ENCODE measurements at places on chromosomes 3 and 15. TPM values are rescaled to one million over a fixed set of nuclear protein-coding genes. Genes with fewer than 3 reads are reported as not detected.

The TF gene
- total RNA-seq: 13.9 TPM

The C15orf62 gene
- total RNA-seq: 0.85 TPM

The EPHB3 gene
- 0.22 TPM for total RNA-seq

The TMEM62 gene
- 35.2 TPM for total RNA-seq

The RBM15B gene
- total RNA-seq: 27.7 TPM

The SERP1 gene
- total RNA-seq: 106 TPM

The IL17RD gene
- 0.98 TPM for total RNA-seq

The PPIP5K1 gene
- total RNA-seq: 29.7 TPM

The UMPS gene
- 20.0 TPM for total RNA-seq

The SRP14 gene
- total RNA-seq: 258 TPM

The FBXW12 gene
- total RNA-seq: not detected

The HHATL gene
- not detected for total RNA-seq

The NOX5 gene
- 0.33 TPM for total RNA-seq

The SCN5A gene
- total RNA-seq: 0.19 TPM

The GPR15 gene
- 1.3 TPM for total RNA-seq

The ADAMTS9 gene
- 36.4 TPM for total RNA-seq

The GP5 gene
- total RNA-seq: not detected

The AMIGO3 gene
- not detected for total RNA-seq

The ARHGEF26 gene
- 45.2 TPM for total RNA-seq

The SLC38A3 gene
- total RNA-seq: not detected

The SYNPR gene
- total RNA-seq: not detected

The LINGO1 gene
- 0.51 TPM for total RNA-seq

The CKMT1A gene
- total RNA-seq: not detected

The XYLB gene
- 3.0 TPM for total RNA-seq

The CTSH gene
- 178 TPM for total RNA-seq

The IL16 gene
- 37.2 TPM for total RNA-seq

The ZNF385D gene
- total RNA-seq: 4.2 TPM

The PHLDB2 gene
- total RNA-seq: 85.3 TPM

The CLDN16 gene
- total RNA-seq: not detected
